ENCODE measurements at places on chromosomes 6 and 20. TPM values are rescaled to one million over a fixed set of nuclear protein-coding genes. Genes with fewer than 3 reads are reported as not detected.

DNA sequence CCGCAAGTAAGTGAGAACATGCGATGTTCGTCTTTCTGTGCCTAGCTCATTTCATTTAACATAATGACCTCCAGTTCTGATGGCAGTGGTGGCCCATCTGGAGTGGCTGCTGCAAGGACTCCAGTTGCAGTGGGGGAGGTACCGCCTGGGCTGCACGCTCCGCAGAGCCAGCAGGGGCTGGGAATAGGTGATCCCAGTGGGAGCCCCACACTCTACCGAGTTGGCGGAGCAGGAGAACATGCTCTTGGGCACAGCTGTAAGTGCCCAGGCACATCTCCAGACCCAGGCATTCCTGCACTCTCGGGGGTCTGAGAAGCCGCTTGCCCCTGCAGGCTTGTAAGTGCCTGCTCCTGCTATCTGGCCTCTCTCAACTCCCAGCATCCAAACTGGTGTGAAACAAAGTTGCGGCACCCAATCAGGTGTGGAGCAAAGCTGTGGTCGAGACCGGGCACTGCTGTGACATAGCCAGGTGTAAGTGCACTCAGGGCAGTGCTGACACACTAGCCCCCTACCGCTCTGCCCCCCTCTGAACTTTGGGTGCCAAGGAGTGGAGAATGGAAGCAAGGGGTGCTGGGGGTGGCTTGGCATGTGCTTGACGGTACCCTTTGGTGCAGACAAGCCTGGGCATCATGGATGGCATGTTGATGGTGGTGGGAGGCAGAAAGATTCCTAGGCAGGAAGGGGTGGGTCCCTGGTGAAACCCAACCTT is 130.2 kb downstream of the HTR1B start:
- H3K4me1 ChIP-seq, result no peaks in the 10 kb centered on the region
- H3K4me3 ChIP-seq, result no peak overlapping the region
- no peaks in the 10 kb centered on the region for H3K36me3 ChIP-seq
- no peak overlapping the region for H3K27ac ChIP-seq
- DNase-seq, result no peak

PDE7B gene
- total RNA-seq, result 9.0 TPM

FUT9 gene
- not detected for total RNA-seq

- no peaks in the 10 kb centered on the region for H3K4me1 ChIP-seq
- no peak overlapping the region for H3K27ac ChIP-seq
- H3K4me3 ChIP-seq, result no peak overlapping the region
- no peak for DNase-seq
- no peaks in the 10 kb centered on the region for H3K36me3 ChIP-seq
Observed at GRCh38 chr6:219019-219570, 73.2 kb upstream of the DUSP22 start.

- peaks cover 12% of the 10 kb centered on the region for H3K4me1 ChIP-seq
- DNase-seq, result no peak
- H3K36me3 ChIP-seq, result no peaks in the 10 kb centered on the region
- no peaks in the 10 kb centered on the region for H3K27me3 ChIP-seq
- no peak overlapping the region for H3K27ac ChIP-seq
Observed at GRCh38 chr6:16450285-16450684, 211.9 kb downstream of the GMPR start.

DNA sequence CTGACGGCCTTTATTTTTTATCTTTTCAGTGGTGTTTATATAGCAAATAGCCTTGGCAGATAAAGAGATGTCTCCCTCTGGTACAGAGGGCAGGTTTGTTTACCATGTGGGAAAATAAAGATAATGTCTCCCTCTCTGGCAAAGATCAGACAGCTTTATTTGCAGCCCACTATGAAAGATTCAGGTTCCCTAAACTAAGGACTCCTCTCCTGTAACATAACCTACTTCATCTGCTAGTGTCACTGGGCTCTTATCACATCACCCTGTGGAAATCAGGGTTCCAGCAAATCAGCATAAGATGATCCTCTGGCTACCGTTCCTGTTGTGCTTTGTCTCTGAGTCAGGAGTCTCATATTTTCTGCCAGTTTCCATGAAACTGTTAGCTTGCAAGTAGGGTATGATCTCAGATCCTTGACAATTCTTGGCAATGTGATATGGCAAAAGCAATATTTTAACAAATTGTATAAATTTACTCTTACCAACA is 3.1 kb downstream of the FBXL4 start:
- no peaks in the 10 kb centered on the region for H3K36me3 ChIP-seq
- DNase-seq, result no peak
- H3K27me3 ChIP-seq, result no peaks in the 10 kb centered on the region
- no peak overlapping the region for H3K27ac ChIP-seq
- H3K4me3 ChIP-seq, result no peak overlapping the region

DNA sequence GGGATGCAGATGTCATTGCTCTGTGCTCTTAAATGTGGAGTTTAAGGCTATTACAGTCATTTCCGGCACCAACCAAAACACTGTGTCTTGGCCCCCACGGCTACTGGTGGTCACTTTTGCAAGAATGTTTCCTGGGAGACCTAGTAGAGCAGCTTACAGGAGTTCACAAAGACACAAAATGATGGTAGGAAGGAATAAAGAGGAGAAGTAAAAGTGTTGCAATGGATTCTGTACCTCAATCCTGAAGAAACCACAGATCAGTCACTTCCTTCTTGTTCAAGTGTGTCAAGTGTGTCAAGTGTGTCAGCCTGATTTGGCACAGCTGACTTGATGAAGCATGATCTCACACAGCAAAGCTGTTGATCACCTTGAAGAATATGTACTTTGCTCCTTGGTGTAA is 344.0 kb downstream of the PLCB1 start:
- H3K4me3 ChIP-seq, result no peak overlapping the region
- H3K36me3 ChIP-seq, result no peaks in the 10 kb centered on the region
- H3K27me3 ChIP-seq, result no peaks in the 10 kb centered on the region
- no peak for DNase-seq

ANKRD66 gene
- total RNA-seq, result not detected

DNA sequence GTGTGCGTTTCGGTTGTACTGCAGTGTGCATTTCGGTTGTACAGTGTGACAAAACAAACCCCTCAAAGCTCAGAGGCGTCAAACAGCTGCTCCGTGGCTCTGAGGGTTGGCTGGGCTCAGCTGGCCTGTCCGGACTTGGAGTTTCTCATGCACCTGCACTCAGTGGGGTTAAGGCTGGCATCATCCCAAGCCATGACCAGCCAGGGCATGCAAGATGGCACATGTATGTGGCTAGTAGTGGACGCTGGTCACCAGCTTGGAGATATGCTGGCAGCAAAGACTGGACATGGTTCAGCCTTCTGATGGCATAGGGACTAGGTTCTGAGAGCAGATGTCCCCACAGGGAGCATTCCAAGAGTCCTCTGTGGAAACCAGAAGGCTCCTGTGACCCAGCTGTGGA is 187.2 kb downstream of the CDH4 start:
- H3K4me3 ChIP-seq, result no peak overlapping the region
- H3K27ac ChIP-seq, result no peak overlapping the region
- no peaks in the 10 kb centered on the region for H3K27me3 ChIP-seq
- no peak for DNase-seq

TFEB gene
- total RNA-seq, result 31.5 TPM

GRCh38 chr6:154441995-154442310 is 68.5 kb downstream of the CNKSR3 start:
- no peak overlapping the region for H3K27ac ChIP-seq
- no peaks in the 10 kb centered on the region for H3K27me3 ChIP-seq
- no peak for DNase-seq

GRCh38 chr6:33903579-33903978 is 99.8 kb upstream of the MLN start:
- no peak for DNase-seq
- H3K4me1 ChIP-seq, result no peaks in the 10 kb centered on the region
- no peaks in the 10 kb centered on the region for H3K36me3 ChIP-seq

- H3K27me3 ChIP-seq, result no peaks in the 10 kb centered on the region
- H3K4me1 ChIP-seq, result no peaks in the 10 kb centered on the region
- no peak overlapping the region for H3K27ac ChIP-seq
- H3K4me3 ChIP-seq, result no peak overlapping the region
Observed at GRCh38 chr6:29504961-29505360, 17.2 kb upstream of the MAS1L start.

- peaks cover 19% of the 10 kb centered on the region for H3K4me1 ChIP-seq
- DNase-seq, result no peak
- peak overlapping the region; percentile 54 for H3K27ac ChIP-seq
- H3K27me3 ChIP-seq, result no peaks in the 10 kb centered on the region
Observed at GRCh38 chr20:34082232-34082887, 29.7 kb downstream of the EIF2S2 start.

FAM110A gene
- 5.7 TPM for total RNA-seq

COX4I2 gene
- total RNA-seq, result 9.0 TPM

RAET1L gene
- total RNA-seq, result not detected

DNA sequence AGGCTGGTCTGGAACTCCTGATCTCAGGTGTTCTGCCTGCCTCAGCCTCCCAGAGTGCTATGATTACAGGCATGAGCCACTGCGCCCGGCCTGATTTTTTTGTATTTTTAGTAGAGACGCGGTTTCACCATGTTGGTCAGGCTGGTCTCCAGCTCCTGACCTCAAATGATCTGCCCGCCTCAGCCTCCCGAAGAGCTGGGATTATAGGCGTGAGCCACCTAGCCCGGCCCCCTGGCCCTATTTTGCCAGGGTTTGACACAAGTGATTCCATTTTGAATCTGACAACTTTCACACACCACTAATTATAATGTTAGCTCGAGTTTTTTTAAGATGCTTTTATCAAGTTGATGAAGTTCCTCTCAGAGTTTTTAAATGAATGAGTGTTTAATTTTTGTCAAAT is 25.6 kb downstream of the TTLL9 start:
- H3K27ac ChIP-seq, result peak overlapping the region; percentile 51
- DNase-seq, result no peak
- no peaks in the 10 kb centered on the region for H3K27me3 ChIP-seq
- H3K36me3 ChIP-seq, result no peaks in the 10 kb centered on the region
- H3K4me1 ChIP-seq, result no peaks in the 10 kb centered on the region

GRCh38 chr6:4957521-4958231 is 46.2 kb downstream of the RPP40 start:
- no peaks in the 10 kb centered on the region for H3K4me1 ChIP-seq
- no peak overlapping the region for H3K4me3 ChIP-seq
- peak; percentile 16 for DNase-seq
- no peak overlapping the region for H3K27ac ChIP-seq
- H3K27me3 ChIP-seq, result no peaks in the 10 kb centered on the region

- H3K4me3 ChIP-seq, result peak overlapping the region; percentile 38
- no peak for DNase-seq
- no peaks in the 10 kb centered on the region for H3K36me3 ChIP-seq
- H3K4me1 ChIP-seq, result peaks cover 15% of the 10 kb centered on the region
- H3K27me3 ChIP-seq, result no peaks in the 10 kb centered on the region
Observed at GRCh38 chr6:159836718-159837490, 36.8 kb downstream of the PNLDC1 start.

- peaks cover 20% of the 10 kb centered on the region for H3K36me3 ChIP-seq
- peak overlapping the region; percentile 22 for H3K27ac ChIP-seq
- no peaks in the 10 kb centered on the region for H3K27me3 ChIP-seq
- no peak overlapping the region for H3K4me3 ChIP-seq
- DNase-seq, result no peak
- H3K4me1 ChIP-seq, result peaks cover 59% of the 10 kb centered on the region
Observed at GRCh38 chr20:17675519-17676377, 6.3 kb downstream of the RRBP1 start.

- peaks cover 6% of the 10 kb centered on the region for H3K4me1 ChIP-seq
- no peaks in the 10 kb centered on the region for H3K27me3 ChIP-seq
- no peaks in the 10 kb centered on the region for H3K36me3 ChIP-seq
- H3K27ac ChIP-seq, result no peak overlapping the region
- H3K4me3 ChIP-seq, result no peak overlapping the region
Observed at GRCh38 chr6:25035512-25036435, 100.0 kb upstream of the RIPOR2 start.

DNA sequence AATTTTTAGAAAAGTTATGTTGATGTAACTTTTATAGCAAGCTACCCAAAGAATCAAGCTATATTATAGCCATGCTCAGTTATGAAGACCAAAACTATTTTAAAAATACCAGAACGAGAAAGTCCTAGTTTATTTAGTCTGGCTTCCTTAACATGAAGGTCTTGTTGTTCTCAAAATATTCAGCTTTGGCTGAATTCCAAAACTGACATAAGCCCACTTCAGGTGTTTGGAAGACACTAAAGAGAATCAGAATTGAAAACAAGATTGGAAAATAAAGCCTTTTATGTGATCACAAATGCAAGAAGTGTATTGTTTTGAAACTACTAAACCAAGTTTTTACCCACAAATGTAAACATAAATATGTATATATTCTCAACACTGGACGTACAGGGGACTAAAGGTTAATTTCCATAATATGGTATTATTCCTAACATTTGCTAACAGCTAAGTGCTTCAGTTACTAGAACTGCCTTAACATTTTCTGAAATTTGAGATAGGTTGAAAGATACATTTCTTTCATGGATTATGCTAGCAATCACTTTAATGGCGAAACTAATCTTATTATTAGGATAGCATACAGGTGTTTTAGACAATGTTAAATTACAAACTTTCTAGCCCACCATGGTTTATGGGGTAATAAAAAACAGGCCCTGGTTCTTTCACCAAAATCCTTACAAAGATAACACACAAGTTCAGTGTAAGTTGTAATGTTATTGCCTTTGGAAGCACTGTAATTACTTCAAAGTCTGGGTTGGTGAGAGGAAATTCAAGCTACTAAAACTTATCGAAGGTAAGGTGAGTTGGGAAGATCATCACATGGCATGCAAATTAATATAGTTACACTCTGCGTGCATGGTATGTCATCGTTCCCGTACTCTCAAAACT is 1.6 kb downstream of the MAP3K5 start:
- H3K36me3 ChIP-seq, result no peaks in the 10 kb centered on the region
- peak overlapping the region; percentile 87 for H3K27ac ChIP-seq
- peak overlapping the region; percentile 68 for H3K4me3 ChIP-seq
- no peaks in the 10 kb centered on the region for H3K27me3 ChIP-seq
- peaks cover 20% of the 10 kb centered on the region for H3K4me1 ChIP-seq
- no peak for DNase-seq

DNA sequence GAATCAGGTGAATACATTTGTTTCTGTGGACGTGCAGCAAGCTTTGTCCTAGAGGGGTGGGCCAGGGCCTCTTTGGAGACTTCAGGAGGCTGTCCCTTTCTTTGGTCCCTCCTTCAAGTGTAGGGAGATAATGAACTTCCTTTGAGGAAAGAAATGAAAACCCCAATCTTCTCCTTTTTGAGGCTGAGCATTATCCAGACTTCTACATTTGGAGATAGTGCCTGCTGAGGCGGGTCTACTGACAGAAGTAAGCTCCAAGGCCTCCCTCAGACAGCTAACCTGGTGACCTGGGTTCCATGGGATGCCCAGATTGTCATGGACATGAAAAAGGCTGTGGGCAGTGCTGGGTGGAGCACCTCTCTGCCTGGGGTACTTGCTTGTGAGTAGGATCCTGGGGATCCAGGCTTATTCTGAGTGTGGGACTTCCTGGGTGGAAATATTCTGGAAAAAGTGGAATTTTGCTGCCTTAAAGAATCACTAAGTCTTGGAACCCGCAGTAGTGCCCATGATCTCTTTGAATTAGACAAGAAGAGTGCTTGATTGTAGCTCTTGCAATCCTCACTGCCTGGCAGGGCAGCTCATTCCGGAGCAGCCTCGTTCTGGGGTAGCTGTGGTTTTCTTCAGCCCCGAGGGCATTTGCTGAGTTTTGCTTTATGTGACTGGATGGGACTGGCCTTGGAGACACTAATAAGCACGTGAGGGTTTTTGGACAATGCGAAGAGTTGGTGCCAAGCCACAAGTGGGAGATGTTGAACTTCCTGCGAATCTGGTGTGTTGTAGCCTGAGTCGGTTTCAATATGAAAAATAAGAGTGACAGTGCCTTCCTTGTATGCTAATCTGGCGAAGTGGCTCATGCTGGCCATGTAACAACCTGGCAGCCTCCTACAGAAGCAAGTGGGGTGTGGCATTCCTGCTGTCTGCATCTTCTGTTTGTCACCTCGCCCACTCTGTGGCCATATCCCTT is 28.1 kb downstream of the SNRNP48 start:
- peak; percentile 72 for DNase-seq
- H3K27ac ChIP-seq, result no peak overlapping the region
- no peak overlapping the region for H3K4me3 ChIP-seq
- peaks cover 6% of the 10 kb centered on the region for H3K4me1 ChIP-seq
- H3K36me3 ChIP-seq, result no peaks in the 10 kb centered on the region

Data from right atrium auricular region (tissue), 2 donors.